Right ventricle myocardium superior (tissue), 1 donor: ENCODE measurements at places on chromosomes 1 and 21. TPM values are rescaled to one million over a fixed set of nuclear protein-coding genes. Genes with fewer than 3 reads are reported as not detected.

- no peak for DNase-seq
Measured at GRCh38 chr1:164183854-164184635, 374.9 kb upstream of the PBX1 start.

OR14K1 gene
- total RNA-seq: not detected

TFF2 gene
- not detected for total RNA-seq

GRCh38 chr1:53182716-53183094 lies 13.9 kb upstream of the CPT2 start:
- DNase-seq: no peak

TTC34 gene
- total RNA-seq: 0.56 TPM

LRRC47 gene
- 54.7 TPM for total RNA-seq

DNA sequence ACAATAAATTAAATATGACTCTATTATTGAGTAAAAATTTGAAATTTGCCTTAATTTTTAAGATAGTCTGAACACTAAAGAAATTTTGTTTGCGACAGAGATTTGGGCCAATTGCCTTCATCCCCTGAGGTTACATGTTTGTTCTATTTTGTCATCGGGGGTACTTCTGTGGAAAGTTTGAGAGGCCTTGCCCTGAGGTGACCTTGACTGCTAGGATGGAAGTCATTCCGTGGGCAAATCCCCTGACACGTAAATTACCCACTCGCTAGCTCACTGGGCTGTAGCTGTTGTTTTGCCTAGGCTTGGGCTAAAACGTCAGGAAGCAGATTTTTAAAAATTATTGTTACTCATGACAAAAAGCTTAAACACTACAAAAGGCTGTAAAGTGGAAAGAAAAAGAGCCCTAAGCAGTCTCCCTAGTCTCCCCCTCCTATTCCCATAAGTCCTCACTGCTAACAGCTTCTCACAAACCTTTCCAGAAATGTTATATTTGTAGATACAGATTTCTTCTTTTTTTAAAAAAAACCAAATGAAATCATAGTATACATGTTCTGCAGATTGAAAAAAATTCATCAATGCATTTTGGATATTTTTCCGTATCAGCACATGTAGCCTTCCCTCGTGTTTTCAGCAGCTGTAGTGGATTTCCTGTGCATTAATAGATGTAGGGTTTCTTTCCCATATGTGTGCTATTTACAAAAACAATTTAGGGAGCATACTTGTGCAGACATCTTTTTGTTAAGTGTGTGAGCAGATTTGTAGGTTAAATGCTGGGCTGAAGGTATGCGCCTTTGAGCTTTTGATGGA lies 142.7 kb downstream of the MRPS6 start:
- no peak for DNase-seq

- peak; percentile 8 for DNase-seq
Measured at GRCh38 chr1:225851805-225852204, 30.4 kb downstream of the TMEM63A start.

ABCB10 gene
- total RNA-seq: 11.3 TPM

GRCh38 chr1:64875606-64876005 lies 90.7 kb downstream of the JAK1 start:
- peak; percentile 68 for DNase-seq

DNA sequence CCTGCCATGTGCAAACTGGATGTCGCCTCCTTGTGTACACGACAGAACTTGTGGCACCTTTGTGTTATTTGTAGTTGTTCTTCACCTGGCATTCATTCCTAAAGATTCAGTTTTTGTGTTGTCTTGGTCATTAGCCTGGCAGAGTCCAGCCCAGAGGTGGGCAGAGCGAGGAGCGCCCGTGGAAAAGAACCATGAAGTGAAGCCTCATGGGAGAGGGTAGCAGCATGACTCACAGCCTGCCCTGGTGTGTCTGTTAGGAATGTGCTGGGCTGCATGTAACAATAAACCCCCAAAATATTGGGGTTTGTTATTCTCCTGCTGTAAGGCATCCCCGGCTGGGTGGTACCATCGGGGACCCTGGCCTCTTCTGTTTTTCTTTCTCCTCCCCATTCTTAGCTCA lies 124.9 kb upstream of the TMEM51 start:
- peak; percentile 8 for DNase-seq

TRPM2 gene
- total RNA-seq: 1.9 TPM

- peak; percentile 56 for DNase-seq
Measured at GRCh38 chr1:236608930-236609726, 4.8 kb upstream of the HEATR1 start.
